KG1 (cell line): ENCODE measurements at places on chromosomes 2 and 18.

- DNase-seq = no peak
Observed at GRCh38 chr2:213036836-213037235, 114.6 kb downstream of the IKZF2 start.

DNA sequence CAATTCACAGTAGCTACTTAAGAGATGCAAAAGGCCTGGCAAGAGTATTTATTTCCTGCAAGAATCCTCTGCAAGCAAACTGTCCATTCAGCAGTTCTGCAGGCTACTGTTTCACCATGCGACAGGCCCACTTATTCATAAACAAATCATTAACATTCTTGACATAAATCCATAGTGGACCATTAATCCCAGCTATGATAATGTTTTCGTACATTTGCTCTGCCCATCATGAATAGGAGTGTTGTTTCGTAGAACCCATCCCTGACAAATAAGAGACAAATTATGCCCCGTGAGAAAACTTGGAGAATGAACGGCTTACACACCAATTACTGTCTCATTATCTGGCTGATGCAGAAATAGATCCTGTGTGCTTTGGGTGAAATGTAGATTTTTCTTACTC is 65.4 kb downstream of the PID1 start:
- no peak for DNase-seq

GRCh38 chr2:230496891-230497290 is 80.9 kb downstream of the SP100 start:
- DNase-seq = peak; percentile 59

DNA sequence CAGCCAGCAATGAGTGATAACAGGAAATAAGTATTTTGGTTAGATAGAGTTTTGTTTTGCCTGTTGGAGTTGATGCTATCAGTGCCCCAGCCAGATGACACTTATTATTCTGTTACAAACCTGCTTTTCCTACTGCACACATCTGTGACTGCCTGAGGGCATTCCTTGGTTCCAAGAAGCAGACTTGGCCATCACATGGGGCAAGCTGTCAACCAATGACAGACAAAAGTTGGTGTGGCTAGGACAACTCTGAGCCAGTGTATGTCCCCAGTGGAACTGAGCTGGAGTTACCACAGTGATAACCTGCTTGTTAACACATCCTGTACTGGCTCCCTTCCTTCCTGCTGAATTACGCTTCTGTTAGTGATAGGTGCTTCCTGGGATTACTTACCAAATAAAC is 54.5 kb downstream of the FAM171B start:
- DNase-seq = no peak

- DNase-seq = no peak
Observed at GRCh38 chr2:38959938-38960608, 70.4 kb downstream of the ARHGEF33 start.

DNA sequence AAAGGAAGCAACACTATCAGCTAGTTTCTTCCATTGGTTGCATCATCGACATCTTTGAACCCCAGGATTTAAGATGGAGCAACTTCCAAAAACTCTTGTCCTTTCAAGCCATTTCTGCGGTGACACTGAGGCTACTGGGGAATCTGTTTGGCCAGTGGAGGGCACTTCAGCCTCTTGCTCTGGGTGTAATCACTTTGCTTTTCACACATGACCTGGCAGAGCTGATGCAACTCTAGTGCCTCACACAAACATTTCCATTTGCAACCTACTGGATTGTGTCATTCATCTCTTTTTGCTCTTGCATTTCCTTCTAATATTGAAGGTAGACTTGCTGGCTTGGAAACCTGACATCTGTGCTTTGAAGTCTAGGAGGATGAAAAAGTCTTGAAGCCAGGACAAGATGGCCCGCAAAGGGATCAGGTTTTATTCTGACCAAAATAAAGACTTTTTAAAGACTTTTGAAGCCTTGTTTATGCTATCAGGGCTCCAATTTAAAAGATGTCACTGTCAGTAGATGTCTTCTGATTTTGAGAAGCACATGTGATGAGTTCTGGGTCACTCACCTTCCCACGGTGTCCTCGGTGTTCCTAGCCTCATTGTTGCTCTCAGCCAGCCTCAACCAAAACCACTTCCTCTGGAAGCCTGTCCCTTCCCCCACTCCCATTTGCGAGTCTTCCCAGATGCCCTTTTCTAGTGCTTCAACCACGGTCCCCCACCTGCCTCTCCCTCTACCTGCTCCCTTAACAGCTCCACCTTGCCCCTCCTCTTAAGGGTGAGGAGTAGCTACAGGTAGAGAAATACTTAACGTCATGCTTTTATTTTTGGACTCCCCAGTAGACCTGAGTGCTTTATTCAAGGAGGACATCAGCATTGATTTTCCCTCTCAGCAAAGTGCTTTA is 69.7 kb upstream of the KCNE4 start:
- peak; percentile 3 for DNase-seq
